ENCODE measurements at places on chromosomes 6 and 20.
A peak's percentile ranks its signal among the peaks of the same experiment; 100 is the strongest.

GRCh38 chr6:43142101-43142500, 29.0 kb upstream of the SRF start:
- DNase-seq = no peak

DNA sequence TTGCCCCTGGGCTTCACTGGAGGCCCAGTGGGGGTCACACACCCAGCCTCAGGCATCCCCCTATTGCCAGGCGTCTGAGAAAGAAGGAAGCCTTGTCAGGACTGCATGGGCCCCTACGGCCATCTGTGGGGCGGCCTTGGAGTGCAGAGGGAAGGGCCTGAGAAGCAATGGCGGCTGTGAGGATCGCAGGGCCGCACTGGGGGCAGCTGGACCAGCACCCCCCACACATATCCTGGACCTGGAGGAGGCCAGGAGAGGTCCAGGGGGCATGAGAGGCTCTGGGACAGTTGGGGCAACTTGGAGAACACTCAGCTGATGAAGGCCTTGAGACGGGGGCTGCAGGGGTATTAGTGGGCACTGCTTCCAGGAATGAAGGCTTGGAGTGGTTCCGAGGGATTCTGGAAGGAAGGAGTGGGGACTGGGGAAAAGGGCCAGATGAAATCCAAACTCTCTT, 16.5 kb downstream of the MDFI start:
- no peak for DNase-seq

DNA sequence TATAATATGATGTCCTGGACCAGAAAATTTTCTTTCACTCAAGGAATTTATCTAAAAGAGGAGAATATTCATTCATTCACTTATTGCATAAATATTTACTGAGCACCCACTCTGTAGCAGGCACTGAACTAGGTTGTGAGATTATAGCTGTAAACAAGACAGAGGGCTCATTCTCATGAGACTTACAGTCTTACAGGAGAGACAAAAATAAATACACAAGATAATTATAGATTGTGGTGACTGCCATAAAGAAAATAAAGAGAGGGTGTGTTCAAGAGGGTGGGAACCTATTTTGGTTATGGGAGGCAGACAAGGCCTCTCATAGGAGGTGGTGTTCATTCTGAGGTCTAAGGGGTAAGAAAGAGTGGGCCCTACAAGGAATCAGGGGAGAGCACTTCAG, 109.9 kb upstream of the SUPT3H start:
- no peak for DNase-seq

GRCh38 chr6:155313602-155314091, 637 bp downstream of the TFB1M start:
- no peak for DNase-seq

- DNase-seq = no peak
Observed at GRCh38 chr6:98384801-98385200, 449.6 kb upstream of the POU3F2 start.

DNA sequence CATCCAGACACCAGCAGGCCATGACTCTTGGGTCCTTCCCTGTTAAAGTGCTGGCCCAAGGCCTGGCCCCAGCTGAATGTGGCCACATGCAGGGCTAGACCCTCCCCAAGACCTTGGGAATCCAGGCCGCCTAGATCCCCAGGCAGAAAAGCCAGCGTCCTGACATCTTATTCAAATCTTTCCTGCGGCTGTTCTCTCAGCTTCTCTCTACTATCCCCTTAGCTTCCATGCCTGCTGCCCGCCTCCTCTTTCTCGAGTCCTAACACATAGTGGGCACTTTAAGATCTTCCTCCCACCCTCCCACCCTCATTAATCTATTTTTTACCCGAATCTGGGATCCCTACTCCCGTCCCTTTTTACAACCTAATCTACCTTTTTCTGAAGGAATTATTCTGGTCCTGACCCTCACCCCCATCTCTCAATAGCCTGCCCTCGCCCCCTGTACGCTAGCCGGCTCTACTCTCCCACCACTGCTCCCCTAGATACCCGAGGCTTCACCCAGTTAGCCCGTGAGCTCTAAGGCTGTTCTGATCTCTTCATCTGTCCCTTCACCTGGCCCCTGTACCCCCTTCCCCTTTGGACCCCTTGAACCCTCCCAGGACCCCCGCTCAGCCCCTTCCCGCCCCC, at the start of gene CCHCR1:
TSS of gene CCHCR1 (minus strand) at position 290 of the 627 bp plus-strand sequence. CDS start at position 88, 202 bp downstream.
- no peak for DNase-seq

GRCh38 chr6:163705923-163706322, 291.4 kb downstream of the QKI start:
- no peak for DNase-seq

DNA sequence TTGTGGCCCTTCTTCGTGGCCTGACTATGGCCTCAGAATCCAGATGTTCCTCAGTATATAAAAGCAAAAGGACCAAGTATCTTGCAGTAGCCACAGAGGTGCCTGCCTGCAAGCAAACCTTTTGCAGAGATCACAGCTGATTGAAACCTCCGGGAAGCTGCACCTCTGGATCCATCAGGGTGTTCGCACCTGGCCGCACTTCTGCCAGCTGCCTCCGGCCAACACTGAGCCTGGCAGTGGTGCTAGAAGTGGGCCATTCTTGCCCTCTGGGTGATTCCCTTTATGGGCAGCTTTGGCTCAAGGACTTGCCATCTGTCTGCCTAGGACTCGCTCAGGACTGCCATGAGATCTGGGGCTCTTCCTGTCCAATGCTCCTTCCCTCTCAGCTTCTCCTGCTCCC, 214.6 kb upstream of the ECI2 start:
- DNase-seq = no peak

- no peak for DNase-seq
Observed at GRCh38 chr20:59703046-59703445, 98.7 kb downstream of the PHACTR3 start.

DNA sequence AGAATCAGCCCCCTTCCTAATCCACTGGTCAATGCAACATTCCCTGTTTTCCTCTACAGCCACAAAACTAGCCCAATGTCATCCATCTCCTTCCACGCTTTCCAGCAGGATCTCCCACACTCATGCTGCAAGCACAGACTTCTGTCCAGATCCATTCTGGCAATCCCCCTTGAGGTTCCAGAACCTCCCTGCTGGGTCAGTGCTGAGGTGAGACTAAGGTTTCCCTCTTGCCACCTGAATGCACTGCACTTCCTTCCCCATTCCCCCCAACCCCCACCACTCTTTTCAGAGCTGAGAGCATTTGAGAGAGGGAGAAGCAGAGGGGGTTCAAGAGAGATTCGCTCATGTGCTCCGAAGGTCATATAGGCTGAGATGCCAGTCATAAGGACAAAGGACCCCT, 43.9 kb downstream of the EBF4 start:
- DNase-seq = no peak

- DNase-seq = no peak
Observed at GRCh38 chr20:47847884-47848485, 62.7 kb upstream of the SULF2 start.

DNA sequence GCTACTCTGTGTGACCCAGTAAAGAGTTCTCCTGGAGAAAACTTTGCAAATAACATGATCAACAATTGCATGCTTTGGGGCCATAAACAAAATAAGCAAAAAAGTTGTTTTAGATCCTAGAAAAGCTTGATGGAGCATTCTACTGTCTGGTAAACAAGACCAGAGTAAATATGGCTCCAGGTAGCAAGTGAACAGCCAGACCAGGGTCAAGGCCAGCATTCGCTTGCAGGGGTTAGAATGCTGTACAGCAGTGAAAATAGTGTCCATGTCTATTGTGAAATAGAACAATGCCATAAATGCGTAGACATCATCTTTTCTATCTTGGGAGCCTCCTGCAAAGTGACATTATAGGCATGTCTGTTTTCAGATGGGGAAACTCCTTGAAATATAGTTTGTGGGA, 216.7 kb downstream of the PLCB4 start:
- no peak for DNase-seq

GRCh38 chr20:44742304-44743079, 3.2 kb upstream of the KCNK15 start:
- no peak for DNase-seq

GRCh38 chr6:163943607-163944385, 529.3 kb downstream of the QKI start:
- peak; percentile 57 for DNase-seq

DNA sequence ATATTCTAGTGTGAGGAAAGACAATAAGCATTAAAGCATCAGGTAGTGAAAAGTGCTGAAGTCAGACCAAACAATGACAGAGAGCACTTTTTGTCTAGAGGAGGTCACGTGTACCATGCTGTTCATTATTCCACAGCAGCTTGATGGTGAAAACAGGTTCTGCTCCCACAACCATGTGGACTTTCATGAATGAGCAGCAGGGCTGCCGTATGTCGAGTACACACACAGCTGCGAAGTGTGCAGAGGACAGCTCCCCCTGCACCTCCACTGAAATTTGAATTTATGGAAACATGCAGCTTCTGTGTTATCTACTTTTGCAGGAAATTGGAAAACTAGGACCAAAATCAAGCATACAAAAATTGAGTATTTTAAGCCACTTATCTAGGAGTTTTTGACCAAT, 85.3 kb downstream of the MAP7 start:
- no peak for DNase-seq

GRCh38 chr6:84442208-84442607, 214.8 kb upstream of the CEP162 start:
- no peak for DNase-seq

GRCh38 chr6:54719633-54720032, 126.9 kb upstream of the FAM83B start:
- no peak for DNase-seq

GRCh38 chr6:156281266-156281665, 495.9 kb upstream of the ARID1B start:
- DNase-seq = no peak

DNA sequence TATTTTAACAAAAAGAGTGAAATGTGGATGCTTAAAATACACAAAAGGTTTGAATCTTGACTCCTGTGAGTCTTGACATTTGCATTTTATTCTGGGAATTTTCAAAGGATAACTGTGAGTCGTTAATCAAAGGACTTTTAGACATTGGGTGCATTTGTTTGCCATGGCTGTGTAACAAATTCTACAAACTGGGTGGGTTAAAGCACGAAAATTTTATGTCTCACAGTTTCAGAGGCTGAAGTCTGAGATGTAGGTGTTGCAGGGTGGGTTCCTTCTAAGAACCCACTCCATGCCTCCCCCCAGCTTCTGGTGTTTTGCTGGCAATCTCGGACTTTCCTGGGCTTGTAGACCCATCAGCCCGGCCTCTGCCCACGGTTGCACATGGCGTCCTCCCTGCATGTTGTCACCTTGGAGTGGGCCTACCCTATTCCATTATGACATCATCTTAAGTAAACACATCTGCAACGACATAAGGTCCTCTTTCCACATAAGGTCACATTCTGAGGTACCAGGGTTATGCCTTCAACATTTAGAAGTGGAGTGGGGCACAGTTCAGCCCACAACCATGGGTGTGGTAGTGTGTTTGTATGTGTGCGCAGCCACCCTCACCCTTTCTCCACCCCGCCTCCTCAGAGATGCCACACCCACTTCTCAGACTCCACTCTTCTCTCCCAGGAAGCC, 113.1 kb downstream of the FOXA2 start:
- no peak for DNase-seq

- DNase-seq = no peak
Observed at GRCh38 chr6:128870746-128871145, 12.2 kb upstream of the LAMA2 start.

All from posterior cingulate gyrus (tissue), 11 donors.